Psoas muscle (tissue), 8 donors: ENCODE measurements at places on chromosomes 7 and 10. TPM values are rescaled to one million over a fixed set of nuclear protein-coding genes. Genes with fewer than 3 reads are reported as not detected.

GRCh38 chr7:15057272-15057671 lies 154.7 kb upstream of the DGKB start:
- no peak for DNase-seq

DNA sequence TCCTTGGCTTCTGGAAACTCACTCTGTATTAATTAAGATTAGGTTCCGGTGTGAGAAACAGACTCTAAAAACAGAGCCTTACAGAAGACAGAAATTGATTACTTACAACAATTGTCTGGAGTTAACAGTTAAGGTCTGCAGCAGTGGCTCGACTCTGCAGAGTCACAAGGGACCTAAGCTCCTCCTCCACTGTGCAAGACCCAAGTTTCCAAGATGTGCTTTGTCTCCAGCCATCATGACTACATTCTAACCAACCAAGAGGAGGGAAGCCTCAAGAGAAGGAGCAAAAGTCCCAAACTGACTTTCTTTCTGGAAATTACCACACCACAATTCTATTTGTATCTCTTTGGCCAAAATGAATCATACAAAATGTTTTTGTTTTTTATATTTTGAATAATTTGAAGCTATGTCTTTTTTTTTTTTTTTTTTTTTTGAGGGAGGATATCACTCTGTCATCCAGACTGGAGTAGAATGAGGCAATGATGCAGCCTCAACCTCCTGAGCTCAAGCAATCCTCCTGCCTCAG lies 14.2 kb upstream of the ODAD2 start:
- DNase-seq, result no peak

GRCh38 chr7:117652943-117653680 lies 173.3 kb downstream of the CFTR start:
- no peak for DNase-seq

DNA sequence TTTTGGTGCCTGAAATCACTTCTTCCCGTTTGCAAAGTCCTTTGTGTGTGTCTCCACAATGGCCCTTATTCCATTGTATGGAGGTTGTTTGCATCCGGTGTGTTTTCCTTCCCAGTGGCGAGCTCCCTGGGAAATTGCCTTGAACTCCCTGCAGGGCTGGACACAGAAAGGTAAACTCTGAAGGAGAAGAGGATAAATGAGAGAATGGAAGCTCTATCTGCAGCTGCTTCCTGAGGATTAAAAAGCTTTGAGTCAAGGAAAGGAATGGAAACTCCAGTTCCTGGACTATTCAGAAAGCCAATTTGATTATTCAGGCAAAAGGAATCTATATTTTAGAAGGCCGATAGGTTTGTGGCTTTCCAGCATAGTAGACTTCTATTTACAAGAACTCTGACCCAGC lies 4.4 kb upstream of the GRK5 start:
- DNase-seq, result no peak

- DNase-seq, result no peak
Measured at GRCh38 chr7:158814637-158815036, 14.7 kb downstream of the ESYT2 start.

DNA sequence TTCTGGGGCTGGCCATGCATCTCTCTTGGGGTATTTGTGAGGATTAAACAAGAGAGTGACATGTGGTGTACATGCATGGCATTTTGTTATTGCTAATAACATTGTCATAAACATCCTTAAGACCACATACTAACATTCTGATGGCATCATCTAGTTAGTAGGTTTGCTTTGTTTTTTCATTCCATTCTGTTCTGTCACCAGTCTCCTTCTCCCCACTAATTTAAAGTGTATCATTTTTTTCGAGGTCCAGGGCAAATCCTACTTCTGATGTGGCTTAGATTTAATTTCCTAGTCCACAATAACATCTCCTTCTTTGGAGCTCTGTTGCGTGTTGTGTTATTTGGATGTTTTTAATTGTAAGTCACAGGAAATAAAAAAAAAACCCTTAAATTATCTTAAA lies 248.1 kb downstream of the LRMDA start:
- no peak for DNase-seq

DNA sequence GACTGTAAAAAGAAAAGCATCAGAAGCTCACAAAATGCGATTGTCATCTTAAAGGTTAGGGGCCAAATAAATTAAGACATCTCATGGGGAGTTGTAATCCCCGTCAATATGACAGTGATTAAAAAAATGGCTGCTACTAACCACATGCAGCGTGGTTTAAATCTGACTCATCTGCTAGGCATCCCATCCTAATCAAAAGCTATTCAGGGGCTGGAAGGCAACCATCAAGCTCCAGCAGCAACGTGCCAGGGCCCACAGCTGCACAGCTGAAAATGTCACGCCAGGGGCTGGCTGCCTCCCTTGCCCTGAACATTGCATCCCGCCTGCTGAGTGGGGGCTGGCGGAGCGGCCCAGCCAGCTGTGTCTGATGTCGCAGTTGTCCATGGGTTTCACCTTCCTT lies 66.3 kb upstream of the FRMD4A start:
- peak; percentile 75 for DNase-seq

DNA sequence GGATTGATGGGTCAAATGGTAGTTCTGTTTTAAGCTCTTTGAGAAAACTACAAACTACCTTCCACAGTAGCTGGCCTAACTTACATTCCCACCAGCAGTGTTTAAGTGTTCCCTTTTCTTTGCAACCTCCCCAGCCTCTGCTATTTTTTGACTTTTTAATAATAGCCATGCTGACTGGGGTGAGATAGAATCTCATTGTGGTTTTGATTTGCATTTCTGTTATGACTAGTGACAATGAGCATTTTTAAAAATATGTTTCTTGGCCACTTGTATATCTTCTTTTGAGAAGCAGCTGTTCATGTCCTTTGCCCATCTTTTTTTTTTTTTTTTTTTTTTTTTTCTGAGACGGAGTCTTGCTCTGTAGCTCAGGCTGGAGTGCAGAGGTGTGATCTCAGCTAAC lies 155.2 kb upstream of the BMPER start:
- DNase-seq, result no peak

The CUZD1 gene
- not detected for total RNA-seq

The HOXA9 gene
- total RNA-seq, result not detected

The JAKMIP3 gene
- total RNA-seq, result 1.7 TPM

The SPDYE6 gene
- not detected for total RNA-seq

The ITPRID1 gene
- not detected for total RNA-seq
